ENCODE measurements at places on chromosomes 3 and 15. TPM values are rescaled to one million over a fixed set of nuclear protein-coding genes. Genes with fewer than 3 reads are reported as not detected.

- H3K4me3 ChIP-seq = no peak overlapping the region
- H3K27me3 ChIP-seq = no peaks in the 10 kb centered on the region
- no peaks in the 10 kb centered on the region for H3K36me3 ChIP-seq
- peaks cover 12% of the 10 kb centered on the region for H3K4me1 ChIP-seq
- H3K27ac ChIP-seq = peak overlapping the region; percentile 24
- no peak for DNase-seq
Measured at GRCh38 chr3:65093641-65094040, 405.8 kb upstream of the ADAMTS9 start.

- no peaks in the 10 kb centered on the region for H3K27me3 ChIP-seq
- no peak overlapping the region for H3K4me3 ChIP-seq
- no peak overlapping the region for H3K27ac ChIP-seq
- DNase-seq = no peak
- peaks cover 7% of the 10 kb centered on the region for H3K4me1 ChIP-seq
- no peaks in the 10 kb centered on the region for H3K36me3 ChIP-seq
Measured at GRCh38 chr3:188914552-188914951, 257.2 kb upstream of the TPRG1 start.

- DNase-seq = no peak
- no peaks in the 10 kb centered on the region for H3K4me1 ChIP-seq
- no peaks in the 10 kb centered on the region for H3K27me3 ChIP-seq
- no peak overlapping the region for H3K27ac ChIP-seq
- H3K36me3 ChIP-seq = no peaks in the 10 kb centered on the region
Measured at GRCh38 chr3:105626739-105627138, 242.1 kb downstream of the CBLB start.

DNA sequence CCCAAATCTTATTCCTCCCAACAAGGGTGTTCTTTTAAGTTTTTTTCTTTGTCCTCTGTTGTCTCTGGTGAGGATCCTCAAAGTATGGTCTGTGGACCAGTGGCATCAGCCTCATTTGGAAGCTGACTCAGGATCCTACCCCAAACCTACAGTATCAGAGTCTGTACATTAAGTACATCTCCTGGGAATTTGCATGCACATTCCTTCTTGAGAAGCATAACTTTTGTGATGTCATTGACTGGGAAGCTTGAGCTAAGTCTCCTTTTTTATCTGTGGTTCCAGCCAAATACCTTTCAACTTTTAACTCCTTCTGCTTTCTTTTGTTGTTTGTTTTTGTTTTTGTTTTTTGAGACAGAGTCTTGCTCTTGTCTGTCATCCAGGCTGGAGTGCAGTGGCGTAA lies 40.5 kb downstream of the ARMC8 start:
- H3K36me3 ChIP-seq = no peaks in the 10 kb centered on the region
- no peak overlapping the region for H3K4me3 ChIP-seq
- H3K4me1 ChIP-seq = no peaks in the 10 kb centered on the region
- no peaks in the 10 kb centered on the region for H3K27me3 ChIP-seq
- DNase-seq = no peak

GRCh38 chr15:66774001-66774814 lies 72.2 kb downstream of the SMAD6 start:
- H3K27me3 ChIP-seq = no peaks in the 10 kb centered on the region
- H3K4me3 ChIP-seq = no peak overlapping the region
- peak; percentile 89 for DNase-seq
- H3K27ac ChIP-seq = peak overlapping the region; percentile 98
- peaks cover 76% of the 10 kb centered on the region for H3K4me1 ChIP-seq
- H3K36me3 ChIP-seq = no peaks in the 10 kb centered on the region

DNA sequence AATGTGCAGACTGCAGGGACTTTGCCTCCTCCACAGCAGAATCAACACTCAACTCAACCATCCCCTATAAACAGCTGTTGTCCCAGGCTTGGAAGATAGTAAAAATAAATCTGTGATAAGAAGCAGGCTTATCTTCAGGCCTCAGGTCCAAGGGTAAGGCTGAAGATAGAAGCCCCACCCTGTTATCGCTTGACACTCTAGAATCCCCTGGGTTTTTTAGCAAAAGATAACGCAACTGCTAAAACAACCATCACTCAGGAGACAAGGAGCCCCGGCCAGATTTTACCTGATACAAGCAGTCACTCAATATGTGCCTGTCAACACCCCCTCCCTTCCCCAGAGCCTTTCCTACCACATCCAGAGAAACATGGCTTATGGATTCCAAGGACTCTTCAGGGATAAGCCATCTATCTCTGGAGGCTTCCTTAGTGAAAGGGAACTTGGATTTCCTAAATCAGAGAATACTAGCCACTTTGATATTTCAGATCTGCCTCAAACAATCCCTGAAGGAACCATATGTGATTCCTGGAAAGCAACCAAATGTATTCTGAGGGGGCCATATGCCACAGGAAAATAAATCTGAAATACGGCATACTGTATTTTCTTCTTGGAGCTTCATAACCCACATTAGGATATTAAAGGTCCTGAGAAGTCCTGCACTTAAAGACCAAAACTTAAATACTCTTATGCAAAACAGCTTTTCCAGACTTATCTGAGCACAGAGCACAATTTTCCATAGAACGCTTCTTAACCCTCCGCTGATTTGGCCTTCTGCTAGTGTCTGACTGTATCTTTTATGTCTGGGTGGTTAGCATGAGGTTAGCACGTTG lies 60.4 kb downstream of the LYZL4 start:
- no peak overlapping the region for H3K4me3 ChIP-seq
- no peaks in the 10 kb centered on the region for H3K36me3 ChIP-seq
- H3K4me1 ChIP-seq = no peaks in the 10 kb centered on the region
- H3K27me3 ChIP-seq = peaks cover 25% of the 10 kb centered on the region
- H3K27ac ChIP-seq = no peak overlapping the region

- H3K27ac ChIP-seq = no peak overlapping the region
- H3K36me3 ChIP-seq = no peaks in the 10 kb centered on the region
- no peak for DNase-seq
- no peaks in the 10 kb centered on the region for H3K27me3 ChIP-seq
Measured at GRCh38 chr3:190097617-190098016, 23.1 kb downstream of the P3H2 start.

GRCh38 chr3:188207941-188208515 lies 54.1 kb downstream of the LPP start:
- H3K36me3 ChIP-seq = no peaks in the 10 kb centered on the region
- H3K27ac ChIP-seq = peak overlapping the region; percentile 16
- peaks cover 28% of the 10 kb centered on the region for H3K4me1 ChIP-seq
- H3K27me3 ChIP-seq = no peaks in the 10 kb centered on the region
- no peak for DNase-seq

GRCh38 chr3:20230954-20231353 lies 44.9 kb upstream of the SGO1 start:
- no peak for DNase-seq
- peaks cover 13% of the 10 kb centered on the region for H3K4me1 ChIP-seq
- no peaks in the 10 kb centered on the region for H3K36me3 ChIP-seq
- no peaks in the 10 kb centered on the region for H3K27me3 ChIP-seq

GRCh38 chr3:52690560-52690959 lies 4.7 kb downstream of the GNL3 start:
- no peak overlapping the region for H3K4me3 ChIP-seq
- peaks cover 15% of the 10 kb centered on the region for H3K36me3 ChIP-seq
- H3K4me1 ChIP-seq = peaks cover 8% of the 10 kb centered on the region
- H3K27ac ChIP-seq = no peak overlapping the region
- DNase-seq = no peak

DNA sequence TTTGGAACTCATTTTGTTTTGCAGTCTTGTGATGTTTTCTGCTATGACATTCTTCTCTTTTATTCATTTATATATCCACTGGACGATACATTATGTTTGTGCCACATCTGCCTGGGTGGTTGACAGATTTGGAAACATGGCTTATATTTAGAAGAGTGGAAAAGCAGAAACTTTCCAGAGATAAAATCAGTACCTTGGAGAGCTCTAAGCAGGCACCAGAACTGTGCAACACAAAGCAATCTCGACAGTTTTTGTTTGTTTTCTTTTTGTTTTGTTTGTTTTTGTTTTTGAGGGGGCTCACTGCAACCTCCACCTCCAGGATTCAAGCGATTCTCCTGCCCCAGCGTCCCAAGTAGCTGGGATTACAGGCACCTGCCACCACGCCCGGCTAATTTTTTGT lies 45.5 kb downstream of the SYN2 start:
- no peaks in the 10 kb centered on the region for H3K4me1 ChIP-seq
- no peak overlapping the region for H3K4me3 ChIP-seq
- no peak overlapping the region for H3K27ac ChIP-seq
- H3K36me3 ChIP-seq = no peaks in the 10 kb centered on the region
- peaks cover 18% of the 10 kb centered on the region for H3K27me3 ChIP-seq
- DNase-seq = peak; percentile 38

GRCh38 chr3:159950156-159950898 lies 38.3 kb upstream of the IL12A start:
- H3K4me1 ChIP-seq = peaks cover 3% of the 10 kb centered on the region
- H3K36me3 ChIP-seq = no peaks in the 10 kb centered on the region
- no peak for DNase-seq

GRCh38 chr15:90142216-90143165 lies 40.2 kb upstream of the IDH2 start:
- H3K4me1 ChIP-seq = peaks cover 7% of the 10 kb centered on the region
- no peaks in the 10 kb centered on the region for H3K36me3 ChIP-seq
- no peak overlapping the region for H3K27ac ChIP-seq
- DNase-seq = no peak

GRCh38 chr3:176961916-176962315 lies 235.4 kb downstream of the TBL1XR1 start:
- H3K36me3 ChIP-seq = no peaks in the 10 kb centered on the region
- no peaks in the 10 kb centered on the region for H3K27me3 ChIP-seq
- H3K4me3 ChIP-seq = no peak overlapping the region
- no peak overlapping the region for H3K27ac ChIP-seq
- H3K4me1 ChIP-seq = no peaks in the 10 kb centered on the region

GRCh38 chr3:155334914-155335723 lies 41.6 kb upstream of the STRIT1 start:
- peaks cover 7% of the 10 kb centered on the region for H3K4me1 ChIP-seq
- DNase-seq = no peak
- no peaks in the 10 kb centered on the region for H3K36me3 ChIP-seq
- H3K27me3 ChIP-seq = no peaks in the 10 kb centered on the region
- no peak overlapping the region for H3K4me3 ChIP-seq

GRCh38 chr3:72336821-72337479 lies 511.3 kb downstream of the SHQ1 start:
- H3K27me3 ChIP-seq = no peaks in the 10 kb centered on the region
- H3K4me1 ChIP-seq = peaks cover 32% of the 10 kb centered on the region
- H3K4me3 ChIP-seq = no peak overlapping the region
- peak; percentile 92 for DNase-seq

GRCh38 chr3:61650276-61650675 lies 88.9 kb downstream of the PTPRG start:
- DNase-seq = peak; percentile 61
- H3K27me3 ChIP-seq = no peaks in the 10 kb centered on the region
- H3K4me1 ChIP-seq = no peaks in the 10 kb centered on the region
- H3K27ac ChIP-seq = no peak overlapping the region

GRCh38 chr3:87478716-87479115 lies 202.3 kb upstream of the POU1F1 start:
- no peaks in the 10 kb centered on the region for H3K36me3 ChIP-seq
- no peaks in the 10 kb centered on the region for H3K27me3 ChIP-seq
- H3K4me3 ChIP-seq = no peak overlapping the region
- no peak overlapping the region for H3K27ac ChIP-seq

DNA sequence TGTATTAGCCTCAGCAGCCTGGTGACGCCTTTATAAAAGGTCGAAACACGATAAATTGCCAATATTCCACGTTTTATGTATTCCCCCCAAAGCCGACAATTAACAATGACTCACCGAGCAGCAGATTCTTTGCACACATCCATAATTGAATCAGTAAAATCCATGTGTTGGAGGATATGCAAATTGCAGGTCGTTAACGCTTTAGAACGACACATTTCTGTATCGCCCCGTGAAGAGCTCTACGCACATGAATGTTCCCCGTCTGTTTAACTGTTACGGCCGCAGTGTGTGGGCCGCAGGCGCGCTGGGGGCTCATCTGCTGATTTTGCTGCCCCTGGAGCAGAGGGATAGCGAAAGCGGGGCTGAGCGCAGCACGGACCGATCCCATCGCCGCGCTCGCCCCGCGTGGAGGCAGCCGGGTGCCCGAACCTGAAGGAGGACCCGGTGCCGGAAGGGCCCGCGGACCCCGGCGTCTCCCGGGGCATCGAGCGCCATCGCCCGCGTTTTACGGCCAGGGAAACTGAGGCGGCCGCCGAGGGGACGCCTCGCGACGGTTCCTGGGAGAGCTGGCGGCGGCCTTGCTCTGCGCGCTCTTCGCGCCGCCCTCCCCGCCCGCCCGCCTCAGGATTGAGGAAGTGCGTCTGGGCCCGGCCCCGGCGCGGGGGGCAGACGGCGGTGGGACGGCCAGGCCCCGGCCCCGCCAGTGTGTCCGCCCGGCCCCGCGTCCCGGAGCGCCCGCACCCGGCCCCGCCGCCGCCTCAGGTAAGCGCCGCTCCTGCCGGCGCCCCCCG lies at the start of gene LRRK1:
TSS of gene LRRK1 (plus strand) at position 668 of the 791 bp plus-strand sequence. CDS start 5,276 bp downstream, outside the sequence.
- peaks cover 43% of the 10 kb centered on the region for H3K27me3 ChIP-seq
- peak within 1 kb of the TSS; percentile 31 for H3K27ac ChIP-seq
- peak; percentile 56 for DNase-seq
- H3K36me3 ChIP-seq = no peaks in the 10 kb centered on the region

DNA sequence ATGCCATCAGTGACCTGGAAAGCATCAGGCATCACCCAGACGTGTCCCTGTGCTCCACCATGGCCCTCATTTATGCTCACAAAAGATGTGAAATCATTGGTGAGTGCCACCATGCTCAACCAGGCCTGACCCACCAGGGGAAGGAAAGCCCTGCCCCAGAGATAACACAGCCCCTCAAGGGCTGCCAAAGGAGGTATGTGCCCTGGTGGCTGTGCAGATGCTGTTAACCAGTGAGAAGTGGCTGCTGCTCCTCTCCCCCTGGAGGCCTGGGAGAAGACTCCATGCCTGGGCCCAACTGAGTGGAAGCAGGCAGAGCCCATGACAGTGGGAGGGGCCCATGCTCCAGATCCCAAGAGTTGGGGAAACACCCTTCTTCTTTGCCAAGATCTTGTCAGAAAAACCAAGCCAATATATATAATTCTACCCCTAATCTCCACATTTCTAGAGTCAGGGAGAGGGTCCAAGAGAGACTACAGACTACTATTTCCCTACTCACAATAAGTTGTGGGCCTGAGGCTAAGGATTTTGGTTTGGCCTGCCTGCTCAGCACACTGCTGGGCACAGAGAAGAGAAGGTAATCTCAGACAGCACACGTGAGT lies 2.7 kb downstream of the TTC21A start:
- DNase-seq = no peak
- no peak overlapping the region for H3K27ac ChIP-seq
- H3K4me1 ChIP-seq = peaks cover 11% of the 10 kb centered on the region
- no peaks in the 10 kb centered on the region for H3K36me3 ChIP-seq

The DAZL gene
- 0.33 TPM for total RNA-seq

The GP9 gene
- not detected for total RNA-seq

The ROBO2 gene
- 14.3 TPM for total RNA-seq

The SYNPR gene
- total RNA-seq = 0.52 TPM

The DPH6 gene
- 21.7 TPM for total RNA-seq

The HYAL1 gene
- total RNA-seq = 34.3 TPM

The LZTFL1 gene
- 25.1 TPM for total RNA-seq

The FGD5 gene
- 2.6 TPM for total RNA-seq

The GOLGA6L7 gene
- total RNA-seq = not detected

The CISH gene
- total RNA-seq = 5.9 TPM

The VGLL3 gene
- 22.2 TPM for total RNA-seq

The TRIM42 gene
- total RNA-seq = not detected

Data from hepatocyte (in vitro differentiated cells).